ENCODE measurements at places on chromosomes 16 and 17.

GRCh38 chr16:14513389-14514107 is 116.5 kb downstream of the PARN start:
- no peak for DNase-seq

DNA sequence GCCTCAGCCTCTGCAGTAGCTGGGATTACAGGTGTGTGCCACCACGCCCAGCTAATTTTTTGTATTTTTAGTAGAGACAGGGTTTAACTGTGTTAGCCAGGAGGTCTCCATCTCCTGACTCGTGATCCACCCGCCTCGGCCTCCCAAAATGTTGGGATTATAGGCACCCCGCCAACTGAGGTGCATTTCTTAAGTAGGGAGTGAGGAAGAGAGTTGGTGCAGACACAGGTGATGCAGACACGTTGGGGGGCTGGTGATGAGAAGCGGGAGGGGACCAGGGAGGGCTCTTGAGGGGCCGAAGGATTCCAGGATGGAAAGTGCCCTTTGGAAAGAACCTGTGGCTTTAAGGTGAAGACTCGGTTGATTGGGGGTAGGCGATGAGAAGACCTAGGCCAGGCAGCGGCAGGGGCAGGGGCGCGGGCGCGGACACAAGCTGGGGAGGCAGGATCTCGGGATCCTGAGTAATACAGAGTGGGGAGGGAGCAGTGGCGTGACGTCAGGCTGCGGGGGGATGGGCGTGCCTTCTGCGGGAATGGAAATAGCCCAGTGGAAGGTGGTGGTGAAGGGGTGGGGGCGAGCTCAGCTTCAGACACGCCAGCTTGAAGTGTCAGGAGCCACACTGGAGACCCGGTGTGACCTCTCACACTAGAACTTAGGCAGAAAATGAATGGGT is 2.5 kb upstream of the ATP6V0C start:
- DNase-seq = no peak

- DNase-seq = no peak
Measured at GRCh38 chr16:31216422-31217135, at the start of gene PYDC1. Gene PYDC1 (minus strand): TSS chr16:31217135. CDS start chr16:31217028, 107 bp downstream.

DNA sequence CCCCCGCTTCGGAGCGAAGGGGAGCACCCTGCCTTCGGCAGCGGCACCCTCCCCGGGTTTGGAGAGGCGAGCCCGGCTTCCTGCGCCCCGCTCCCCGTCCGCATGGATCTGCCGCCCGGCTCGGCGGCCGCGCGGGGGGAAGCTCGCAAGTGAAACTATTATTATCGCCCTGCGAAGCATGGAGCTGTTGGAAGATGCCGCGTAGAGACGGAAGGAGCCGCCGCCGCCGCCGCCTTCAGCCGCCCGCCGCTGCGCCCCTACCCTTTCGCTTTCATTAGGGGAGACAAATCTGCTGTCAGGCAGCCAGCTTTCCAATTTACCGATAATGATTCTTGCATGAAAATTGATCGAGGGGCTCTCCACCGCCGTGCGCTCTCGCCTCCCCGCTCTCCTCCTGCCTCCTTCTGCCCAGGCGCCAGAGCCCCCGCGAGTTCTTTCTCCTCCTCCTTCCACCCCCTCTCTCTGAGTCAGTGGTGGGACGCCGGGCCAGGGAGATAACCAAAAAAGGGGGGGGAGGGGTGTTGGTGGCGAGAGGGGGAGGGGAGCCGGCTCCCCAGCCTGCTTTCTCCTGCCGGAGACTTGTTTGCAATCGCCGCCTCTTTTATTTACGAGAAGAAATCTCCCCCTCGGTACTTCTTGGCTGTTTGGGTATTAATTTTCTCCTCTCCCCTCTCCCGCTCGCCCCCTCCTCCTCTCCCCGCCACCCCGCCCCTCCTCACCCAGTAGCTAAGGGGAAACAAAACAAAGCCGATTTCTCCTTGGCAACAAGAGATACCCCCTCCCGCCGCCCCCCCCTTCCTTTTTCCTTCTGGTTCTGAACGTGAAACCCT is 58.0 kb upstream of the GSE1 start:
- DNase-seq = peak; percentile 77

GRCh38 chr17:27471321-27472269 is 15.3 kb downstream of the KSR1 start:
- peak; percentile 56 for DNase-seq

GRCh38 chr17:976312-976711 is 3.3 kb downstream of the NXN start:
- no peak for DNase-seq

DNA sequence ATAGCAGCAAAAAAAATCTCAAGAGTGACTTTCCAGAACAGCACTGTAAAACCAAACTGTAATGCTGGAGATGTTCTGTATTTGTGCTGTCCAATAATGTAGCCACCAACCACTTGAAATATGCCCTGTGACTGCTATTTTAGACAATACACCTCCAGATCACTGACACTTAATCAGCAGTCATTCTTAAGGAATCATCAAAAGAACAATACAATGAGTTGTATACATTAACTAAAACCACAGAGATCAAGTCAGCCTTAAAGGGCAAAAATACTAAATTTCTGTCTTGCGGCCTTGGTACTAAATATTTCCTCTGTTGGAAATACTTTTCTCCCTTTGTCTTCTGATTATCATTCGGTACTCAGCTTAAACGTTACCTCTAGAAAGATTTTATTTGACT is 33.6 kb upstream of the ANKFY1 start:
- DNase-seq = no peak

- DNase-seq = no peak
Measured at GRCh38 chr17:6231465-6231864, 161.3 kb downstream of the WSCD1 start.

GRCh38 chr17:1977583-1978395 is 47.3 kb downstream of the RTN4RL1 start:
- no peak for DNase-seq

GRCh38 chr16:56354016-56354415 is 71.3 kb downstream of the AMFR start:
- DNase-seq = no peak

GRCh38 chr17:35786941-35787432 is 8.5 kb downstream of the MMP28 start:
- no peak for DNase-seq
